ENCODE measurements at places on chromosomes 7 and 10.

DNA sequence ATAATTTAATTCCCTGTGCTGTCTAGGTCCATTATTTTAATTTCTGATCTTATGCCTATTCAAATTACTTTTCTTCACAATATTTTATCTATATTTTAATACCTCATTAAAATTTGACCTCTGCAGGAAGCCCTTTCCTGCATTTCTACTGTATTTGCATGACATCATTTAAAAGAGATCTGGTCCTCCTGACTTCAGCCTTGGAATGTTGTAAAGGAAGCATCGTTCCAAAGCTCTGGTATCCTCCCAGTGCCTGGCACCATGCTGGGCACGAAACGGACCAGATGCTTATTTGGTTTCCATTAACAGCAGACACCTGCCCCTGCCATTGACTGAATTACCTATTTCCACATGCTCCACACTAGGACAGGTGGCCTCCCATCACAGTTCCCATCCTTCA lies 247.5 kb downstream of the KLF6 start:
- DNase-seq: no peak

- DNase-seq: no peak
Measured at GRCh38 chr10:123579675-123580074, 86.5 kb upstream of the GPR26 start.

GRCh38 chr7:101232141-101232850 lies 5.3 kb downstream of the CLDN15 start:
- DNase-seq: peak; percentile 49

GRCh38 chr7:27139334-27140125 lies 4.0 kb downstream of the HOXA5 start:
- DNase-seq: no peak

- no peak for DNase-seq
Measured at GRCh38 chr7:100720671-100721504, 620 bp downstream of the EPO start.

DNA sequence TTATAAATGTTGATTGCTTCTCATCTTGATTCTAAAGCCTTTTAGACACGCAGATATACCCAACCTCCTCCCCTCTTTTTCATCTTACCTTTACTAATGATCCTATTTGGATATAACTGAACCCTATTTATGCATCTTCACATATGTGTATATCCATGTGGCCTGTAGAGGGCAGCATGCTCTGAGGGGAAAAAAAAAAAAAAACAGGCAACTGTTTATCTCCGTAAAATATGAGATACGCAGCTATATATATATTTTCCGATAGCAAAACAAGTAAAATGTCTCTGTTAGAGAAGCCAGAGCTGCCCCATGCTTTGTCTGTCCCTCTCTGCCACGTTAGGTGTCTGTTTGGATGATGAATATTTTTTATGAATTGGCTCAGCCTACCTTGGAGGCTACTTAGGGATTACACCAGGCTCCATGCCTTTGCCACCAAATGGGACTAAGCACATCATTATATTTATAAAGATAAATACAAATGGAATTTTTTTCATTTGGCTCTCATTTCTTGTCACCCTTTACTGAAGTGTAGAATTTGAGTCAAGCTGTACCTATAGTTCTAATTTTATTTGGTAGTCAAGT lies 174.8 kb upstream of the FZD1 start:
- peak; percentile 66 for DNase-seq

DNA sequence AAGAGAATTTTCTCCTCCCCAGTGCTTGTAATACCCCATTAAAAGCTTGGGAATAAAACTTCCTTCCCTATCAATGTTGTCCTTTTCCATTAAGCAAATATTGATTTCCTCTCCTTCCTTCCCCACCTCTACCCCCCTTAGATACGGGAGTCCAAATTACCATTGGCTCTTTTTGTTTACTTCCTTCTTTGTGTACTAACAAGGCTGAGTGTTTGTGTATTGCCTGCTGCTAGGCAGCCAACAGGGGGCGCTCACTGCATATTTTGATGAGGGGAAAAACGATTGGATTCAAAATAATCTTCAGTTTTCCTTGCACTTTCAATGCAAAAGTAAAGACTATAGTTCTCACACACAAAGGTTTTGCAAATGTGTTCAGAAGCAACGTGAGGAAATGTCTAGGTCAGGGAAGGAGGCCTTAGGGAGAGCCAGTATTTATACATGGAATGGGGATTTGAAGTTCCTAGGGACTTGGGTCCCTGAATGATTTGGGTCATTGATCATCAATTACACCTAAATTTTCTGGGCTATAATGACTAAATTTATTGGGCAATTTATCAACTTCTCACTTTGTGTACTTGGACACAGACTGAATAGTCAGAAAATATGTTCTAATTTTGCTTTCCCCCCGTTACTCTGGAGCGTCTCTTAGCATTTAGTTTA lies 23.6 kb upstream of the VPS41 start:
- DNase-seq: peak; percentile 71

- peak; percentile 96 for DNase-seq
Measured at GRCh38 chr10:125083576-125083920, 76.8 kb downstream of the CTBP2 start.

DNA sequence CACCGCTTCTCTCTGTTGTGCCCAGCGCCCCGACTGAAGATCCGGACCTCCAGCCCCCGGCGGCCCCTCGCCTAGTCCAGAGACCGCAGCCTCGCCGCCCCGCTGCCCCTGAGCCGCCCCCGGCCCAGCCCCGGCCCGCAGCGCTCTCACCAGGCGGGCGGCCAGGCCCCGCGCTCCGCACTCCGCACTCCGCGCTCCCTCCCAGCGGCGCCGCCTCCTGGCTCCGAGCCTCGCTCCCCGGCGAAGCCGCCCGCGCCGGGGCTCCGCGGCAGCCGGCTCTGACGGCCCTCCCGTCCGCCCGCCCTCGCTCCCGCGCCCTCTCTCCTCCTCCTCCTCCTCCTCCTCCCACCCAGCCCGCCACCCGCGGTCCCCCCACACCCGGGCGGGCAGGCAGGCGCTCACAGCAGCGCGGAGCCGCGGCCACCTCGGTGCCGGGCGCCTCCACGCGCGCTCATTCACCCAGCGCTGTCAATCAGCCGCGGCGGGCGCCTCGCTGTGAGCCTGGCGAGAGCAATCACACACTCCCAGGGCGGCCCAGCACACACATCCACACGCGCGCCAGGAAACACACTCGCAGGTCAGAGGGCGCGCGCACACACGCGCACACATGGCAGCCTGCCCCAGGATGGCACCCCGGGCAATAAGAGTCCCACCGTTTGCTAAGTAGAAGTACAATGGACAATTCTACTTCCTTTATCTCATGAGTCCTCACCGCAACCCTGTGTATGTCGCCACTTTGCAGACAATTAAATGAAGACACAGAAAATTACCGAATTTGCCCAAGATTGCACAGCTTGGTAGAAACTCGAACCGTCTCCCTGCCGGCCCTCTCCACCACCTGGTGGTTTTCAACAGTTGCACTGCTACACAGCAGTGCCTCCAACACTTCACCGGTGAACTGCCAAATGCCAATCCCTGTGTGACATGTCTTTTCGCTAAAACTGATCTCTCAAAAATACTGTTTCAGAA lies at the start of gene PRRT4:
Gene PRRT4 (minus strand): TSS at position 280 of the 969 bp plus-strand sequence.
- DNase-seq: peak; percentile 27

Data from ACHN (cell line).